ENCODE measurements at places on chromosomes 1 and 21.

DNA sequence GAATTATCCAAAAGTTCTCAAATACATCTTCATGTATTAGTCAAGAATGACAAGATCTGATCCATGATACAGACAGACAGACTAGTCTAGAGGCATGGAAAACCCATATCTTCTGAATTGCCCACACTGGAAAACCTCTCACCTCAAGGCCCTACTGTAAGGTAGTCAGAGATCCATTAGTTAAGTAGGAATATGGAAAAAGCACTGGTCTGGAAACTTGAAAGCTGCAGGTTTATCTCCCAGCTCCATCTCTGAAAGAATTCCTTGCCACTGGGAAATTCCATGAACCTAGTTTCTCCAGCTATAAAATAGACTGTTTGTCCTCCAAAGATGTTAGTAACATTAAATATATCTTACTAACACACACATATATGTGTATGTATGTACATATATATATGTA is 169.2 kb downstream of the AKT3 start:
- DNase-seq, result no peak

DNA sequence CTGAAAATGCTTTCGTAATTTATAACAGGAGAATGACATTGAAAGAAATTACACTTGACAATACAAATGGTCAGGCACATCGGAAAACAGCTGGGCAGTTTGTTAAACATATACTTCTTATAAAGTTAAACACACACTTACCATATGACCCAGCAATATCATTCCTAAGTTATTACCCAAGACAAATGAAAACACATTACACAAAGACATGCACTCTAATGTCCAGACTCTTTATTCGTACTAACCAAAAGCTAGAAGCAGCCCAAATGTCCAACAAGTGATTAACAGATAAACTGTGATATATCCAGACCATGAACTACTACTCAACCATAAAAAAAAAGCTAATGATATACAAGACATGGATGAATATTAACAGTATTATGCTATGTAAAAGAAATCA is 8.5 kb downstream of the AKT3 start:
- DNase-seq, result no peak

DNA sequence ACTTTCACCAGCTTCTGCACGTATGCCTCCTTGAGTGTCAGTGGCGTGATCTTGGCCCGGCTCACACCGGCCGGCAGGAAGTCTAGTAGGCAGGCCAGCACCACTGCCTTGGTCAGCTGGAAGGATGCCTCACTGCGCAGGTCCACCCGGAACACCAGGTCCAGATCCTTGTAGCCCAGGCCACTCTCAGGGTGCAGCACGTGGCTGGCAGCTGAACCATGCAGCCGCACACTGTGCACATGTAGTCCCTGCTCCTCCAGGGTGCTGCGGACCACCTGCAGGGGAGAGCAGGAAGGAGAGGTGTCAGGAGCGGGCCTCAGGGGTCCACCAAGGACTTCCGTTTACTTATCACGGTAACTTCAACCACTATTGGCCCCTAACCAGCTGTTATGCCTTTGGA is 6.0 kb downstream of the TENT5B start:
- no peak for DNase-seq

DNA sequence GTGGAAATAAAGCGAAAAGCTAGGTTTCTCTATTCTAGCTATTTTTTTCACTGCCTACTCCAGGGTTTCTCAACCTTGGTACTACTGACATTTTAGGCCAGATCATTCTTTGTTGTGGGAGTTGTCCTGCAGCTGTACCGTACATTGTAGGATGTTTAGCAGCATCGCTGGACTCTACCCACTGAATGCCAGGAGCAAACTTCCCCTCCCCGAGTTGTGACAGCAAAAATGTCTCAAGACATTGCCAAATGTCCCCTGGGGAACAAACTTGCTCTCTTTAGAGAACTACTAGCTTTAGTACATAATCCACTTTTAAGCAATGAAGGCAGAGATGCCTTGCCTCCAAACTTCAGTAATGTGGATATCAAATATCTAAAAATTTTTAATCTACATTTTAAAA is 122.8 kb downstream of the PLPPR5 start:
- no peak for DNase-seq

GRCh38 chr1:206002160-206002559 is 1.0 kb downstream of the RAB7B start:
- DNase-seq, result no peak

DNA sequence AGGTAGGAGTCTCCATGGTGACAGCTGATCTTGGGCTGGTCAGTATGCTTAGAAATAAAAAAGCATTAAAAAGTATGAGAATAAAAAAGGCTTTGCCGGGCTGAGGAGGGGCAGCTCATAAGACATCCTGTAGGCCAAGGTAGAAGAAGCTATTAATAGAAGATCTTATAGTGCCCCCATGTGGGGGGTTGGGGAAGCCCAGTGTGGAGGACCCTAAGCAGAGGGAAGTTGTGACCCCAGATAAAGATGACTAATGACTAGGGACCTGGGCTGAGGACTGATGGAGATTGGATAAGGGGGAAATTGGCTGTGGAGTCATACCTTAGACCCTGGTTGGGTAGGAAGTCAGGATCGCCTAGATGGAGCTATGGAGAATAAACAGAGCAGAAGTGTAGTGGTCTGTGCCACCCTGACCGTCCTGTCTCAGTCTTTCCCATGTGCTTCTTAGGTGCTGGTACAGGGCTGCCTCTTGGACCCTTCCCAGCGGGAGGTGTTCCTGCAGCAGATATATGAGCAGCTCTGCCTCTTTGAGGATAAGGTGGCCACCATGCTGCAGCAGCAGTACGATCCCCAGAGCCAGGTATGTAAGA is 25.0 kb downstream of the SZT2 start:
- peak; percentile 20 for DNase-seq

DNA sequence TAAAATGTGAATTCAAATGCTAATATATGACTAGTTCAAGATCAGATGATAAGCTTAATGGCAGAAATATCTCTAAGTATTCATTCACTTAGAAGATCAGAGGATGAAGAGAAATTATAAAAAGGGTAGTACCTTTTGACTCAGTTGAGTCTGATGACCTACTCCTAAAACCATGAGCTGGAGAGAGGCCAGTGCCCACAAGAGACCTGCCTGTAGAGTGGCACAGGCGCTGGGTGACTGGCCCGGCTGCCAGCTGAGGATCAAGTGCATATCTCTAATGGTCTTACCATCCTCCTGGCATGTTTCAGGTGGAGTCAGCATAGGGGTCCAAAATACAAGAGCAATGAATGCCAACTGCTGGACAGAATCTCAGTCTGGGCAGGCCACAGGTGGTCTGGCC is 14.1 kb downstream of the DDAH1 start:
- no peak for DNase-seq

GRCh38 chr1:109091078-109091838 is 694 bp downstream of the TMEM167B start:
- DNase-seq, result no peak

DNA sequence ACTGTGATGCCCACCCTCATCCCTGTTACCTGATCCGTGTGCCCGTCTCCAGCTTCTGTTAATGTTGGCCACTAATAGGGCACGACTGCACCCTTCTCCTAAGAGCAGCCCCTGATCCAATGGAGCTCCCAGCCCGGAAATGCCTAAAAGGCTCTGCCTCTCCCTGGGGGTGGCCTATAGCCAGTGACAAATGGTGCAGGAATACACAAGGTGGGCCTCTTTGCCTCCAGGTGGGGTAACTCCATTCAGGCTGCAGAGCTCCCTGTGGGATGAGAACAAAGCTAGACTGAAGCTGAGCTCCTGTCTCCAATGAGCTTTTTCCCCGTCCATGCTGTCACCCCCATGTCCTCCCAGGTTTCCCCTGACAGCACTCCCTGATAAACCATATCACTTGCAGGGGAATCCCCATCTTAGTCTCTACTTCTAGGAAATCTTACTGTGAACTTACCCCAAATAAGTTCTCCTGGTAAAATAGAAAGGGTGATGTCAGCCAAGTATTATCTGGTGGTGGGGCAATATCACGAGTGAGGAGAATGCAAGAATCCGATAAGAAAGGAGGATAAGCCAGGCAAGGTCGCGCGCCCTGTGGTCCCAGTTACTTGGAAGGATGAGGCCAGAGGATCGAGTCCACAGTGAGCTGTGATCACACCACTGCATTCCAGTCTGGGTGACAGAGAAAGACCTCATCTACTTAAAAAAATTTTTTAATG is 18.6 kb downstream of the S100A7A start:
- no peak for DNase-seq

DNA sequence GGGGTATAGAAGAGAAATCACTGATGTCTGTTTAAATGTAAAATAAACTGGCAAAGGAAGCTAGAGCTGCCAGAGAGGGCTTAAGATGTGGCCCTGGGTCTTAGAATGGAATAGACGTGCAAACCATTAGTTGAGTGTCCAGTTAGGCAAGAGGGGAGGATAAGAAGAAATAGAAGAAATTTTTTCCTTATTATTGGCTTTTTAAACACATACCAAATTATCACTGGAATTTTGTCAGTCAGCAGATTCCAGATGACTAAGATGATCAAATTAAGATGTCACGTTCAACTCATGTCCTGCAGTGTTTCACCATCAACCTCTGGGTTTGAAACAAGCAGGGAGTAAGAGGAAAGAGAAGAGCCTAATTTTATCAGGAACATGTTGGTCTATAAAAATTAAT is 71.6 kb upstream of the C1orf21 start:
- no peak for DNase-seq

DNA sequence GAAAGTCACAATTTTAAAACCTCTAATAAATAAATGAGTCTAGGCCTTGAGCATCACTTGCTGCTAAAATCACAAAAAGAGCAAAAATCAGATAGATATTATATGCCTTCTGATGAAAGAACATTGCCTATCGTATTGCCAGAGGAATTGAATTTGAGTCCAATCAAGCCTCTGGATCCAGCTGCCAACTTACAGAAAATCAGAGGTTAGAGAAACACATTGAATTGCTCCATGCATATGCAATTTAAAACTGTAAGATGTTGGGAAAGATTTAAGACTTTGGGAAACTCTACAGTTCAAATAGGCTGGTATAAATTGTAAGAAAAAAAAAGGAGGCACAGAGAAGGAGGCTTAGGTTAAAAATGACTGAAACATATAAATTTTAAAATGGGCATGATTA is 93.5 kb downstream of the TM2D1 start:
- no peak for DNase-seq

DNA sequence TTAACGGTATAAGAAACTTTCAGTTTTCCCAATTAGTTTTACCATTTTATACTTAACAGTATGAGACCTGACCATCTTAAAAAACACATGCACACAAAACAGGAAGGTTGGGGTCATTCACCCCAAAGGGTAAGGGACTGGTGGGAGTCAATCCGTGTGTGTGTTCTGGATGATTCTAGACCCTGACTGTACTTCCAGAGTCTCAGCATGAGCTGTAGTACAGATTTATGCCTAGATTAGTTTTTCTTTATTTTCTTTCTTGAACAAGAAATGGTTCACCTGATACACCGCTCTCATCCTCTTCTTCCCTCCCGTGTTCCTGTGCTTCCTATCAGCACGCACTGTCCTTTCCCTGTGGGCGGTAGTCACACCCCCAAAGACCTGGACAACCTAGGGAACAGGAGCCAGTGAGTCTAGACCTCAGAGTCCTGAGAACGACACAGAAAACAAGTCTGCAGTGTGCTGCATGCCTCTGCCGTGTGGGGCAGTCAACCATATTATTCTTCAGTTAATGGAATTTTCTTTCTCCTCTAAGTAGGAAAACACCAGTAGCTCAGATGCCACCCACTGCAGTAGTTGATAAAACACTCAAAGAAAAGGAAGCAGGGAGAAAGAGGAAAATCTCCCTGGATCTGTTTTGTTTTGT is 38.9 kb upstream of the MRPS6 start:
- DNase-seq, result no peak

- DNase-seq, result no peak
Measured at GRCh38 chr1:177948336-177948972, 21.4 kb downstream of the SEC16B start.

DNA sequence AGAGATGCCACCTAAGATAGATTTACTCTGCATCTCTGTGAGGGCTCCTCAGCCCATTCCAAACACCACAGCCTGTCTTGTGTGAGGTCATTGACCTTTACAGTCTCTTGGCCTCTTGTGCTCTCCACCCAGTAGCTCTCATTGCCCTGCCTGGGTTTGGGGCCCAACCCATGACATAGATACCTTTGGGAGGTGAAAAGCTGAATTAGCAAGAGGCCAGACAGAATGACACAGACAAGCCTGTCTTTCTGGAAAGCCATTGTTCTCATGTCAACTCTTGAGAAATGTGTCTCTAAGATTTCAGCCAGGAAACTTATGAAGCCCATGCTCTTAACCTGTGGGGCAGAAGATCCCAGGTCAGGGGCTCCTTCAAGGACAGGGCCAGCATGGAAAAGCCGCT is 18.4 kb upstream of the F3 start:
- no peak for DNase-seq

DNA sequence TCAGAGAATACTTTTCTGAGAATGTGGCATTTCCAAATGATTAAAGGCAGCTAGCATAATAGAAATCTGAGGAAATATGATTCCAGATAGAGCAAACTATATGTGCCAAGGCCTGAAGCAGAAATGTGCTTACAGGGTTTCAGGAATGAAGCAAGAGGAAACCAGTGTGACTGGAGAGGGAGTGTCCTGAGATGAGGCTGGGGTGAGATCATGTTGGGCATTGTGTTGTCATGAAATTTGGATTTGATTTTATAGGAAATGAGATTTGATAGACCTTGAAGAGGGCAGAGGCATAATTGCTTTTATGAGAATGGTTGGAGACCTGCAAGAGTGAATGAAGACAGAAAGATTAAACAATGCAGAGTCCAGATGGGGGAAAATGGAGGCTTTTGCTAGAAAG is 338.1 kb upstream of the SNX7 start:
- DNase-seq, result no peak

DNA sequence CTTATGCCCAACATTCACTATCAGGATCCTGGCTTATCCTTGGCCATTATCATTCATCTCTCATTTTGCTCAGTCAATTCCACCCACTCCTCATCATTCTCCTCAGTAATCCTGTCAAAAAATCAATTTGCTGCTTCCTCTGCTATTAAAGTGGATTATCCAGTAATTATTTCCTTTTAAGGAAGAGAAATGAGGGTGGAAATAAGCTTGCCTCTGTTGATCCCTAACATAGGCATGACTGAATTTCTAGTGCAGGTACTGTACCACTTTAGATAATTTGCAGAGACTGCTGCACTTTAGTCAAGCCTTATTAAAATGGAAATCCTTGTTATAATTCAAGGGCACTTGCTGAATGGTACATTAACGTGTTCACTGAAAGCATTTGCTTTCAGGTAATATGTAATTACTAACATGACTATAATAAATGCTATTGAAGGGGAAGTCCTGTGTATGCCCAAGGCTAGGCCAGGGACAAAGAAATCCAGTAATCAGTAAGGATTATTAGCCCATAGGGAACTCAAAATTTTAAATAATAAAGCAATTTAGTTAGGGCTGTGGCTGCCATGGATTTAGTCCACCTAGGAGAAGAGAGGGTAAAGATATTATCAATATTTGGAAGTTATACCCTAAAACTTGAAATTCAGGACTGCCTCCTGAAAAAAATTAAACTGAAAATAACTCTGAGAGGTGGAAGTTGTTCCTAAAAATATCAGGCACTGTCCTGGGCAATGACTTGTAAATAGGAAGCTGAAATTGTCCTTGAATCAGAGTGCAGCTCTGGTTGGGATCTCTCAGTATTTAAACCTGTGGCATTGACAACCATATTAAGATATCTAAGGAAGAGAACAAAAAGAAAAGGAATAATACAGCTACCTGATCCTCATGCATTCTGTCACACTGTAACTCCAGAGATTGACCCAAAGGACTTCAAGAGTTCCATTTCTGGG is 43.4 kb downstream of the RGS2 start:
- DNase-seq, result no peak

- no peak for DNase-seq
Measured at GRCh38 chr1:211683396-211684297, 8.2 kb upstream of the NEK2 start.

GRCh38 chr1:84077476-84078107 is 66.5 kb upstream of the PRKACB start:
- DNase-seq, result peak; percentile 60

All from activated T-helper 1 cell treated with Interleukin-2 at 50 U/mL for 16 hours (primary cell).